ENCODE measurements at places on chromosomes 16 and 17.

DNA sequence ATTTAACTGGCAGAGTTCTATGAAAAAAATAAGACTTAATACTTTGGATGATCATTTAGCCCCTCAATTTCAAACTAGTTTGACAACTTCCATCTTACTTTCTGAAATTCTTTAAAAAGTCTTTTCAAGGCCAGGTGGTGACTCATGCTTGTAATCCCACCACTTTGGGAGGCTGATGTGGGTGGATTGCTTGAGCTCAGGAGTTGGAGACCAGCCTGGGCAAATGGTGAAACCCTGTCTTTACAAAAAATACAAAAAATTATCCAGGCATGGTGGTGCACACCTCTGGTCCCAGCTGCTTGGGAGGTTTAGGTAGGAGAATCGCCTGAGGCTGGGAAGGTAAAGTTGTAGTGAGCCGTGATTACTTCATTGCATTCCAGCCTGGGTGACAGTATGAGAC lies 154.4 kb downstream of the TANC2 start:
- no peak for DNase-seq

DNA sequence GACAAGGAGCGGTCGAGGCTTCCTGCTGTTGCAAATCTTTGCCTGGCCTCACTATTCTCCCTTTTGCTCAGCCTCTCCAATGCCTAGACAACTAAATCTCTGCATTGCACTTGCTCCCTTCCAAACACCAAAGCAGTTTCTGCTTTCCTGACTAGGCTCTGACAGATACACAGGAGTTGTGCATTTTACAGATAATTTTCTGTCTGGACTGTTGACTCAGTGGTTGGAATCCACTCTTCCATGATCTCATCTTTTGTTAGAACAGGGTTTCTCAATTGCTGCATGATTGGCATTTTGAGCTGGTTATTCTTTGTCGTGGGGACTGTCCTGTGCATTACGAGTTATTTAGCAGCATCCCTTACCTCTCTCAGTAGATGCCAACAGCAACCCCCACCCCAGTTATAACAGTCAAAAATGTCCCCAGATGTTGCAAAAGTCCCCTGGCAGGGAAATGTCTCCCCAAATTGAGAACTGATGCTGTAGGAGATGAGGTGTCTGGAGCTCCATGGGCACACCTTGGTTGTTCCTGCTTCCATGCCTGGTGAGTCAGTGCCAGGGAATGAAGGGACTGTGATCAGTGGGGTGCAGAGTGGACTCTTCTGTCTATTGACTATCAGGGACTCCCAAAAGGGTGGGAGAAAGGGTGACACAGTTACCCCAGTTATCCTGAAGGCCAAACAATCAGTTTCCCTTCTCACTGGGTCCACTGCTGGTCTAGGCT lies 557.4 kb upstream of the PSMD7 start:
- no peak for DNase-seq

DNA sequence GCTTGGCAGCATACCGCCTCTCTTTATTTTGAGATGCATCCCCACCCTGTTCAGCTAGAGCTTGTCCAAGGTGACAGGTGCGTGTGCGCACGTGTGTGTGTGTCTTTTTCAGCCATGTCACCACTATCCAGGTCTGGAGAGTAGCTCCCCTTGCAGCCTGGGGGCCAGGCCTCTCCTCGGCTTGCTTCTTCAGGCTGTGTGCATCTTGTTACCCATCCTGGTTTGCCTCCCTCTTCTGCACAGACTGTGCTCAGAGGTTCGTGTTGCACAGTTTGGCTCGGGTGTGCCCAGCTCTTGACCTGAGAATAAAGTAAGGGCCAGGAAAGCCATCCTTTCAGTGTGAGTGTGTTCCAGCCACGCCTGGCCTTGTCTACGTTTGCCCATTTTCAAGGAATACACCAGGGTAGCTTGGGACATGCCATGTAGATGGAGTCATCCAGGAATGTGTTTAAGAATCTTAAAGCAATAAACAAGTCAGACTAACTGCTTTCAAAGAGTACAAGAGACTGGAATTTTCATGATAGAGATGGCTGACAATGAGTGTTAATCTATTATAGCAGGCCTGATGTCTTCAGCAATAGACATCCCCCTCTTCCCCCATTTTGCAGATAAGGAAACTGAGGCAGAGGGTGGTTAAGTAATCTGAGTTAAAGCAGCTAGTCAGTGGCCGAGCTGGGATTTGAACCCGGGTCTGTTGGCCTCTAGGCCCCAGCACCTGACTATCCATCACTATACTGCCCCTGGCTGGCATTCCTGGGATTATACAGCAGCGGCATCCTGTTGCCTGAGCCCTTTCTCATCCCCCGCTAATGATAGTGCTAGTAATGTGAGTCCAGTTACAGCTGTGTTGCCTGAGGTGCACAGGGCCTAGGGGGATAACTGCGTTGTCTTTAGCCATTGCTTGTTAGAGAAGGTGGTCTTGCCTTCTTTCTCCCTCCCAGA lies 77.9 kb downstream of the KSR1 start:
- peak; percentile 53 for DNase-seq

DNA sequence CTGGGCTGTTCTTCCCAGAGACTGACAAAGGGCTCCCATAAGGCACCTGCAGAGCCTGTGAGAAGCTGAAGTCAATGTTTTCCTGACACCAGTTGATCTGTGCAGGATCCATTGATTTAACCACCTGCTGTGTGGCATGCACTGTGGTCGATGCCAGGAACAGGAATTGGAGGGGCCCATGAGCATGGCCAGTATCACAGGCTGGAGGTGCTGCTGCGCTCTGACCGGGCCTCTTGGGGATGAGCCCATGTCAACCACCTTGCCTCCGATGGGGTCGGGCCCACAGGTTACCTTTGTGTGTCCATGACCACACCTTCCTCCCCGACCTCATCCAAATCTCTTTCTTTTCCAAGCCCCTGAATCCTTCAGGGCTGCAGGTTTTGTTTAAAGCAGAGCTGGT lies 18.2 kb upstream of the STH start:
- DNase-seq: no peak

DNA sequence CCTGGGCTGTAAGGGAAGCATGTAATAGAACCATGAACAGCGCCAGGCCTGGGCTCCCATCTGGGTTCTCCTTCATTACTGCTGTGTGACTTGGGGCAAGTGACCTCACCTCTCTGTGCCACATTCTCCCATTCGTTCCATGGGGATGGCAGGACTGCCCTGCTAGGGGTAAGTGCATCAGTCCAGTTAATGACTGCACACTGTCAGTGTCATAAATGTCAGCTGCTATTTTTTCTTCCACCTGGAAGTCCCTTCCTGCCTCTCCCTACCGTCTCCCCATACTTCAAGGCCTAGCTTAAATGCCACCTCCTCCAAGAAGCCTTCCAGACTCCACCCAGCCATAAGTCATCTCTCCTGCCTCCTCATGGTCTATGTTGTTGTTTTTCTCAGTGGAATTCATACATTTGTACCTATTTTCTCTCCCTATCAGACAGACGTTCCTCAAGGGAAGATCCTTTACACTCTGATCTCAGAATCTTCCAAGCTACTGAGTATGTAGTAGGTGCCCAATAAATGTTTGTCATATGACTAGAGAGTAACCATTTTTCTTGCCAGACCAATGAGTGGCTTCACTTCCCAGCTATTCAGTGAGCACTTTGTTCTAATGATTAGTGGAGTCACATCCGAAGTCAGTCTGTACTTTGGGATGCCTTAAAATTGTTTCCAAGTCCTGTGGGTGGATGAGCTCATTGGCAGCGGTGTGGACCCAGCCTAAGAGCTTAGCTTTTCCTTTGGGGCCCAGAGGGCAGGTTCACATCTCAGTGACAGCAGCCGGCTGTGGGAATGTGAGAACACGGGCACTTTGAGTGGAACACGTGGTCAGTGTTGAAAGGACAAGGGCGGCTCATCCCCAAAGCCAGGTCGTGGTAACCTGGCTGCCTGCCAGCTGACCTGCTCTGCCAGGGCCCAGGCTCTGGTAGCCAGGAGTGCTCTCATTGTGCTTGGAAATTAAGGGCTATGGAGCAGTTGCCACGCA lies 147.5 kb upstream of the GSE1 start:
- DNase-seq: no peak

GRCh38 chr16:57411362-57411976 lies 6.9 kb downstream of the CCL17 start:
- no peak for DNase-seq

DNA sequence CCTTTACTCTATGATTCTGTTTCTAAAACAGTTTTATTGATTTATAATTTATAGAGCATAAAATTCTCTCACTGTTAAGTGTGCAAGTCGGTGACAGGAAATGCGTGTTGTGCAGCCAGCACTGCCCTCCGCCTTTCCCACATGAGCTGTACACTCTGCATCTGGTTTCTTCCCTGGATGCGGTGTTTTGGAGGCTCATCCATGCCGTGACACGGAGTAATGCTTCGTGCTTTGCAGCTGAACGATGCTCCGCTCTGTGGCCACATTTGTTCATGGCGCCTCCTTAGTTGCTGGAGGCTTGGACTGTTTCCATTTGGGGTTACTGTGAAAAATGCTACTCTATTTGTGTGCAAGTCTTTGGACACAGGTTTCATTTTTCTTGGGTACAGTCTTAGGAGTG lies 7.2 kb upstream of the IGFALS start:
- no peak for DNase-seq

DNA sequence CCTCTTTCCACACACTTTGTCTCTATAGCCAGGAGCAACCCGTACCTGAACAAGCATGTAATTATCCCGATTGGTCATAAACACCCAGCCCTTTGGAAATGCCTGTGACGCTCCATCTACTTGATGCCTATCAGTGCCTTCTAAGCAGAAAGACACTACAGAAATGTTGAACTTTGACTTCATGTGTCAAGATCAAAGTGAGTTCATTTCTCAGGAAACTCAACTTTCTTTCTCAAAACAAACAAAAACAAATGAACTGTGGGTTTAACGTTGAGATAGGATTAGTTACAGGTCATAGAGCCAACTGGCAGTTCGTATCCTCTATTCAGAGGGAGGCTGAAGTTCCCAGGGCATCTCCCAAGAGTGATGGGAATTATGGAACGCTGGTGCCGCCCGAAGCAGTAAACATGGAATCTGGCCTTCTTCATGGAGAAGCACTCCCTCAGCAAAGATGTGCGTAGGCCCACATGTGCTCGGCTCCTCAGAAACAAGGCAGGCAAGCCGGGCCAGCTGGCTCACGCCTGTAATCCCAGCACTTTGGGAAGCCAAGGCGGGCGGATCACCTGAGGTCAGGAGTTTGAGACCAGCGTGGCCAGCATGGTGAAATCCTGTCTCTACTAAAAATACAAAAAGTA lies 9.5 kb downstream of the SLC6A4 start:
- DNase-seq: no peak

DNA sequence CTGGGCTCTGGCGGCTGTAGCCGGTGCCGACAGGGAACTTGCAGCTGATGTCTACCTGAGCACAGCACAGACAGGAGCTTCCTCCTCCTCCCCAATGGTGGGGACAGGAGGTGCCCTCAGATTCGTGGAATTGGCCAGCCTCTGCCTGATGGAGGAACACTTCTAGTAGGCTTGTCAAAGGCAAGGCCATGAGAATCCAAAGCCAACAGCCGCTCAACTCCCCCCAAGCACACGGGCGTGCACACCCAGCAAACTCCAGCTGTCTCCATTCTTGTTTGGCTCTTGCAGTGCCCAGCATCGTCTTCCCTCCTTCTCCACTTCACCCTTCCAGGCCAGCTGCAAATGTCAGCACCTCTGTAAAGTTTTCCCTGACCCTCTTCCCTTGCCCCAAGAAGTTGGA lies 35.1 kb downstream of the SCNN1G start:
- DNase-seq: no peak

DNA sequence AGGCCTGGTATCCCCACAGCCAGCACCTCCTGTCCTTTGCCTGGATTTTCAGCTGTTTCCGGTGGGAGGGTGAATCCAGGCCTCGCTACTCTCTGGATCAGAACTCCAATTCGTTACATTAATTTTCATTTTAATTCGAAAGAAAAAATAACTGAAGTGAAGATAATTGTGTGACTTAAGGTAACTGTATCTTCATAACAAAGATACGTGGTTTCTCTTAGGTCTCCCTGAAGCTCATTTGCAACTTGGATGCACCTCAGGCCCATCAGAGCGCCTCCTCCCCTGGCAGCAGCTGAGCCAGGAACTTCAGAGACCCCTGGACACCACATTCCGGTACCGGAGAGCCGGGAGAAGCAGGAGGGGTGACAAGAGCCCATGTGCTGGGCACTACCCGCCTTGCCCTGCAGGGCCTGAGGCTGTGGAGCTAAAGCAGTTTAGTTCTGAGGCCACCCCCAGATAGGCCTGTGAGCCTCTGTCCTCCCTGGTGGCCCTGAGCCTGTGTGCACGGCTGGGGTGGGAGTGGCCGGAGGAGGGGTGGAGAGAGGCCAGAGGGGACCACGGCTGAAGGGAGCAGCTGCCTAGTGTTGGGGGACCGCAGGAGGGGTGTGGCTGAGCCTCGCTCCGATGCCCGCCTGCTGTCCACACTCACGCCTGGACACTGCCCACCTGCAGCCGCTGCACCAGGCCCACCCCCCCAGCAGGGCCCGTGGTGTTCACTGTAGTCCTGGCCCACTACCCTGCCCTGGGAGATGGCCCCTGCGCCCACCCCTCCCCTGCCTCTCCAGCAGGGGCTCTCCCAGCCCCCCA lies 11.4 kb upstream of the DUS1L start:
- DNase-seq: no peak

- DNase-seq: no peak
These were observed 96.7 kb upstream of the CDH5 start for GRCh38 chr16:66269617-66270332.

DNA sequence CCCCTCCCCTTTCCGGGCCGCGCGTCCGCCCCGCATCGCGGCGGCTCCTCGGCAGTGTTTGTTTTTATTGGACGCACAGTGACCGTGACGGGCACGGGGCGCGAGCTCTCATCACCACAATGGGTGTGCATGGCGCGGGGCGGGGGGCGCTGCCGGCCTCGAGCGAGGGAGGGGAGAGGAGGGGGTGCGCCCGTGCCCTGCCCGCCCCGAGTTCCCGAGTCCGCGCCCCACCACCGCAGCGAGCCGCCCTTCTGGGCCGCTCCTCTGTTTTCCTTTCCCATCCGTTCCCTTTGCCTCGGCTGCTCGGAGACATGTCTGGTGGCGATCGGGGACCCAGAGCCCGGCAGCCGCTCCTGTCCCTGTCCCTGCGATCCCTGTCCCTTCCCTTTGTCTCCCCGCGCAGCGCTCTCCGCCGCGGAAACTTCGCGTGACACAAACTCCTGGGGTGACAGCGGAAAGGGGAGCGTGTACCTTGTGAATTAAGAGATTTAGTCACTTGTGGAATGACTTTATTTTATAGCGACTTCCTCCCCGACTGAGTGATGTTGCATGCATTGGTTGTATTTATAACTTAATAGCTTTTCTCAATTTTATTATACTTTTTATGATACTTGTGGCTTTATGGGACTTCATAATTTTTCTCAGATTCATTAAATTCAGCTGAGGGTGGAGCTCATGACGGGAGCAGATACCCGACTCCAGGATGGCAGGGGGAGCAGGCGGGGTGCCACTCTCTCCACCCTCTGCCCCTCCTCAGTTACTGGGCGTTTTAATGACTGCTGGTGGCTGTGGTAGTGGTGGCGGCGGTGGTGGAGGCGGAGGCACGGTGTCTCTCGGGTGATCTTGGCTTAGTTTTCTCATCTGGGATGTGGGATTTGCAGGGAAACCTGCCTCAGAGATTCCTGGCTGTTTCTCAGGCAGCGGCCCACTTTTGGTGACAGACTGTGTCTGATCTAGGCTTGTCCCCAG lies 40.8 kb downstream of the MRM1 start:
- no peak for DNase-seq

Measured in amniotic stem cell (primary cell).